ENCODE measurements at places on chromosomes 6 and 20. TPM values are rescaled to one million over a fixed set of nuclear protein-coding genes. Genes with fewer than 3 reads are reported as not detected.

The BPIFB4 gene
- not detected for total RNA-seq

The HLA-G gene
- total RNA-seq, result not detected

GRCh38 chr6:124064317-124065113 lies 260.9 kb downstream of the NKAIN2 start:
- DNase-seq, result no peak

- DNase-seq, result no peak
Observed at GRCh38 chr6:152573762-152574161, 63.4 kb downstream of the SYNE1 start.

DNA sequence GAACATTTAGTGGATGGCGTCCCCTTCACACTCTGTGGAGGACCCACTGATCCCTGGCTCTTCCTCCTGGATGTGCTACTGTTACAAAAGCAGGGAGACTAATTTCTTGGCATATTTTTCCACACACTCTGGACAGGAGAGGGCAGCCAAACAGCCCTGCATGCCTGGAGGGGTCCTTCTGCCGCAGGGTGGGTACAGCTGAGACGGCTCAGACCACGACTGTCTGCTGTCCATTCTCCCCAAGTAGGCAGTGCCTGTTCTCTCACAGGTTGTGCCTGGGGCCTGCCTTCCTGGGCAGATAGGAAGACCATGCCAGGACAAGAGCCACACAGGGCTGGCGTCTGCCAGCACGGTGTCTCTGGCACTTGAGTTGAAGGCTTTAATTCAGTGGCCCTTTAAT lies 260.1 kb downstream of the FOXC1 start:
- no peak for DNase-seq

The SMPD2 gene
- total RNA-seq, result 12.9 TPM

The SIGLEC1 gene
- not detected for total RNA-seq

- DNase-seq, result no peak
Observed at GRCh38 chr6:40536442-40536841, 50.7 kb downstream of the LRFN2 start.

DNA sequence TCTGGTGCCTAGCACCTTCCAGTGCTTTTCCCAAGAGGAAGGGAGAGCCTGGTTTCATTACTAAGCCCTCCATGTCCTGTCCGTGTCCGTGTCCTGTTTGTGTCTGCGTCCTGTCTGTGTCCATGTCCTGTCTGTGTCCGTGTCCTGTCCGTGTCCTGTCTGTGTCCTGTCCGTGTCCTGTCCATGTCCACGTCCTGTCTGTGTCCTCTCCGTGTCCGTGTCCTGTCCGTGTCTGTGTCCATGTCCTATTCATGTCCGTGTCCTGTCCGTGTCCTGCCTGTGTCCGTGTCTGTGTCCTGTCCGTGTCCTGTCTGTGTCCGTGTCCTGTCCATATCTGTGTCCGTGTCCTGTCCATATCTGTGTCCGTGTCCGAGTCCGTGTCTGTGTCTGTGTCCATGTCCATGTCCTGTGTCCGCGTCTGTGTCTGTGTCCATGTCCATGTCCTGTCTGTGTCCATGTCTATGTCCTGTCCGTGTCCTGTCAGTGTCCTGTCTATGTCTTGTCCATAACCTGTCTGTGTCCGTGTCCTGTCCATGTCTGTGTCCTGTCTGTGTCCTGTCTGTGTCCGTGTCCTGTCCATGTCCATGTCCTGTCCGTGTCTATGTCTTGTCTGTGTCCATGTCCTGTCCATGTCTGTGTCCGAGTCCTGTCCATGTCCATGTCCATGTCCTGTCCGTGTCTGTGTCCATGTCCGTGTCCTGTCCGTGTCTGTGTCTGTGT lies 54.4 kb upstream of the BHLHE23 start:
- DNase-seq, result no peak

The SLC22A2 gene
- total RNA-seq, result not detected

The GPR63 gene
- total RNA-seq, result 2.4 TPM

GRCh38 chr20:51488331-51488730 lies 54.2 kb downstream of the NFATC2 start:
- DNase-seq, result no peak

The MEI4 gene
- not detected for total RNA-seq

DNA sequence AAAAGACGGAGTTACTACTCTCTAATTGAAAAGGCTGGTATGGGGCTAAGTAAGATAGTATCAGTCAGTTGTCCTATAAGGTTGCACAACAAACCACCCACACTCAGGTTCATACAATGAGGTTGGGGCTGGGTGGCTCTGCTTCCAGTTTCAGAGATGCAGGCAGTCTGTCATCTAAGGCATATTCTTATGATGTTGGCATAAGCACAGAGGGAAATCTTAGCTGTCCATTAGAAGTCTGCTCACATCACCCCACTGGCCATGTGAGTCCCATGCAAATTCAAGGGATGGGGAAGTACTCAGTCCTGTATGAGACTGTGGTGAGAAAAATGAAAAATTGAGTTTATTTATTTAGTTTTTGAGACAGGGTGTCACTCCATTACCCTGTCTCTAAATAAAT lies 118.6 kb downstream of the LAMP5 start:
- no peak for DNase-seq

The NOL4L gene
- 10.6 TPM for total RNA-seq

The ARMC2 gene
- total RNA-seq, result 0.33 TPM

DNA sequence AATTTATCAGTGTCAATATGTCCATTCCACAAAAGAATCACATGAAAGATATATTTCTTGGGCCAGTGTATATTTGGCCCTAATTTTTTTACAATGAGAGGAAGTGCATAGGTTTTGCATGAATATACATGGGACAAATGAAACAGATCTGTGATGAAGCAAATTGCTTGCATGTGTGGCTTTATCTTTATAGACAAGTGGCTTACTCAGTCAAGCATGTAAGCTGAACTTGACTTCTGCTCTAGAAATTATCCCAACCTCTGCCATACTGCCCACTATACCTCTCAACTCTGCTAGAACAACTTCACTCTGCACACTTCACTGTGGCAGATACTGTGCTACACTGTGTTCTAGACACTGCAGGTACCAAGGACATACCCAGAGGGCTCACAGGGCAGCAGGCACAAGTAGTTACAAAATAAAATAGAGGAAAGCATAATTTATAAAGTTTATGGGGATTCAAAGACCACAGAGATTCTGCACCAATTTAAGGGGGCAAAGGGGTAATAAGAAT lies 349.2 kb upstream of the HSF2 start:
- no peak for DNase-seq

The NKAIN2 gene
- 0.45 TPM for total RNA-seq

The PTPRA gene
- total RNA-seq, result 30.1 TPM

The BPHL gene
- 19.0 TPM for total RNA-seq

The OPN5 gene
- not detected for total RNA-seq

- DNase-seq, result no peak
Observed at GRCh38 chr6:14472986-14473337, 355.4 kb downstream of the CD83 start.

The C6orf15 gene
- not detected for total RNA-seq

GRCh38 chr6:44333942-44334341 lies 8.5 kb upstream of the SPATS1 start:
- DNase-seq, result no peak

DNA sequence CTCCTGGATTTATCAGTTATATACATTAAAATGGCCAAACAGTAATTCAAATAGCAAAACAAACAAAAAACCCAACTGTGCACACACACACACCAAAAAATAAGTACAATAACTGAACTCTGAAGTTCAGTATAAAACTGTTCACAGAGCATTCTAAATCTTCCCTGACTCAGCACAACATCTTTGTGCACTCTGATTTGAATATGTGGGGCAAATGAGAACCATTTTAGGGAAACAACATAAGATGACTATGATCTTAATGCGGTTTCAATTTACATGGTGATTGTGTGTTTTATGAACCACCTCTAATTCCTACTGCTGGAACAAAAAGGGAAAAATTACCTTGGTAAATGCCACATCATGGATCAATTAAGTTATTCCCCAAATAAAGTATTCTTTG lies 41.7 kb downstream of the PLAGL1 start:
- DNase-seq, result no peak

DNA sequence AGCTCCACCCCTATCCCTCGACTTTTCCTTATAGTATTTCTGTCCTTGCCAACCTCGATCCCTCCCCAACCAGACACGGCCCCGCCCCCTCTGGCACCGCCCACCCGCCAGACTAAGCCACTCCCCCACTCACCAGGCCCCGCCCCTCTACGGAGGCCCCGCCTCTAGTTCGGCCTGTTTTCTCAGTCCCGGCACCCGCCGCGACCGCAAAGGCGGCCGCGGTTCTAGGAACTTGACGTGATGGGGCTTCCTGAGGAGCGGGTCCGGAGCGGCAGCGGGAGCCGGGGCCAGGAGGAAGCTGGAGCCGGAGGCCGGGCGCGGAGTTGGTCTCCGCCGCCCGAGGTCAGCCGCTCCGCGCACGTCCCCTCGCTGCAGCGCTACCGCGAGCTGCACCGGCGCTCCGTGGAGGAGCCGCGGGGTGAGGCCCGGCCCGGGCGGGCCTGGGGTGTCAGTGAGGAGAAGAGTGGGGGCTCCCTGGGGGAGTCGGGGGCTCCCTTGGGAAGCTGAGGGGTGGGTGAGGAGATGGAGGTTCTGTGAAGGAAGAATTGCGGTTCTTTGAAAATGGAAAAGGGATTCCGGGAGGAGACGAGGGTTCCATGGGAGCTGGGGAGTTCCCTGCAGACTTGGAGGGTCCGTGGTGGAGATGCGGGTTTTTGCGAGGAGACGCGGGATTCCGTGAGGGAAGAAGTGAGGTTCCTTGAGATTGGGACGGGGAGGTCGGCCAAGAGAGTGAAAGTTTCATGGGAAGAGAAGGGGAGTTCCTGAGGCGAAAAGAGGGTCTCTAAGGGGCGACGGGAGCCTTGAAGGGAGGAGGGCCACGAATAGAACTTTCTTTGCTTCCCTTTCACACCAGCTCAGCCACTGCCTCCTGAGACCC lies at the start of gene ACSS2:
ACSS2 (plus strand) TSS at position 207 of the 877 bp plus-strand sequence; CDS start at position 241, 34 bp downstream.
- no peak for DNase-seq

The SLC9A8 gene
- total RNA-seq, result 4.9 TPM

The DNAH8 gene
- not detected for total RNA-seq

The GLP1R gene
- not detected for total RNA-seq

- DNase-seq, result peak; percentile 6
Observed at GRCh38 chr20:52242237-52243230, 51.0 kb upstream of the ZFP64 start.

DNA sequence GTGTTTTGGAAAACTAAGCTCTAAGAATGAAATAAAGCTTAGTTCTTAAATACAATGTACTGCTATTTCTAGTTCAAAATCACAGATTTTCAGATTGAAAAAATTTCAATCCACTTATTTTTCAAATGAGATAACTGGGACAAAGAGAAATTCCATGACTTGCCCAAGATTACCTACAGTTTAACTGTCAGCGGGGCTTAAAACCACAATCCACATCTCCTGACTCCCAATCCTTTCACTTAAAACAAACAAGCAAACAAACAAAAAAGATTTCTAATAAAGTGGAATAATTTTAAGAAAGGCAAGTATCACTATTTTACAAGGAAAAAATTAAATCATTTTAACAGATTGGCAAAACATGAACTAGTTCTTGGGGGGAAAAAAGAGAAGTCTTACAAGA lies 4.2 kb downstream of the PHIP start:
- DNase-seq, result no peak

The OTOR gene
- not detected for total RNA-seq

- DNase-seq, result peak; percentile 34
Observed at GRCh38 chr20:13426870-13427269, 205.8 kb downstream of the ISM1 start.

DNA sequence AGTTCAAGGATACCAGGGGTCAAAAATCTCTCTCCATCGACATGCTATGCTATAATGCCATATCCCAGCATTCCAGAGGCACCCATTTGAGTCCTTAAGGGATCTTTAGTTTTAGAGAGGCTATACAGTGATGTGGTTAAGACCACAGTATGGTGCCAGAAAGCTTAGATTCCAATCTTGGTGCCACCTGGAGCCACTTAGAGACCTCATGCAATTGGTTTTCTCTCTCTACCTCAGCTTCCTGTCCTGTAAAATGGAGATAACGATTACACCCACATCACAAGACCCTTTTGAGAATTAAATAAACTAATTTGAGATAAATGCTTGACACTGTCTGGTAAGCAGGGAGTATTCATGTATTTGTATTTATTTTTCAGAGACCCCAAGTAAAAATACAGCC lies 39.0 kb downstream of the PLAGL1 start:
- peak; percentile 20 for DNase-seq

The WFDC5 gene
- not detected for total RNA-seq

The GJA10 gene
- not detected for total RNA-seq

DNA sequence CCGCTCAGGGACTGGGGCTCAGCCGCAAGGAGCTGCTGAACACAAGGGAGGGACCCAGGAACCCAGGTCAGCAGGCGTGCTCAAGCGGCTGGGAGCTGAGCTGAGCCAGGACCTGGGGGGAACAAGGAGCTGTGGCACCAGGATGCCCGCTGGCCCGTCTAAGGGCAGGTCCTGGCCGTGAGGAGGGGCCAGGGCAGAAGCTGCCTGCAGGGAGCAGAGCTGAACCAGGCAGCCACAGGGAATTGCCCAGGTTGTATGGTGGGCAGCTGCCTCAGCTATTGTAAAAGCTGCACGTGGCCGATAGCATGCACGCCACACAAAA lies 133.3 kb downstream of the AGPAT4 start:
- DNase-seq, result no peak

DNA sequence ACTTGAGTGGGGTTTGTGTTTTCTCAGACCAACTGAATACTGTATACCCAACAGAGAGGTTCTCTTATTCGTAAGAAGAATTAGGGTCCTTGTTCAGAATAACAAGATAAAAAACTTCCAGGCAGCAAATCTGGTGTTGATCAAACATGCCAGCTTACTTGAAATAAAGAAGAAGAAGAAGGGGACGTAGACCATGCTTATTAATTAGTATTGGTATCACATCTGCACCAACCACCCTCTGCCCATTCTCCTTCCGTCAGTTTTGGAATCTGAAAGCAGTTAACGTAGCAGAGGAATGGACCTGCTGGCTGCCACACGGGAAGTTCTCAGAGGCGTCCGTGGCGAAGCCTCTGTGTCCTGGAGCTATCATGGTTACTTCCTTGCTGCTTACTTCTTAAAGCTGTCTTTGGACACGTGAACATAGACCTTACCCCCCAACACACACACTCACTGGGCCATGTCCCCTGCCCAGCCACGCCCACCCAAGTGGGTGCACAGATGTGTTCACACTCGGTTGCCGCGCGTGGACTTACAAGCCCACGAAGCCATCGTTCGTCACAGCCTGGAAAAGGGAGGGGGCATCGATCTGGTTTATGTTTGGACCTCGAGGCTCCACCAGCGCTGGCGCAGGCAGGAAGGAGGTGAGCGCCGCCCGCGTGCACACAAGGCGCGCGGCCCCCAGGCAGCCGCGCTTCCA lies 4.1 kb upstream of the DLL1 start:
- no peak for DNase-seq

The CHRNA4 gene
- total RNA-seq, result not detected

Measured in H4 (cell line).